ENCODE measurements at places on chromosomes 7 and 10. TPM values are rescaled to one million over a fixed set of nuclear protein-coding genes. Genes with fewer than 3 reads are reported as not detected.

Gene ANKRD61
- total RNA-seq, result not detected

Gene GBX1
- total RNA-seq, result 0.57 TPM

Gene CFTR
- total RNA-seq, result 0.19 TPM

Gene MEIG1
- total RNA-seq, result 0.54 TPM

Gene ELAPOR2
- 8.9 TPM for total RNA-seq

Gene PNLIPRP2
- not detected for total RNA-seq

Gene DNAJC2
- 17.7 TPM for total RNA-seq
